ENCODE measurements at places on chromosomes 2 and 18. TPM values are rescaled to one million over a fixed set of nuclear protein-coding genes. Genes with fewer than 3 reads are reported as not detected.

Gene ANXA4
- total RNA-seq, result 19.1 TPM

Gene KANSL3
- 31.5 TPM for total RNA-seq

Gene DSG3
- not detected for total RNA-seq

Gene SCG2
- not detected for total RNA-seq

Gene CRACDL
- 0.27 TPM for total RNA-seq

Gene ENOSF1
- total RNA-seq, result 73.2 TPM

Gene DSEL
- total RNA-seq, result 9.0 TPM

Gene ACVR1
- total RNA-seq, result 26.2 TPM

Gene CHMP3
- 20.5 TPM for total RNA-seq

Gene FASTKD2
- 18.8 TPM for total RNA-seq

Gene SPATA3
- not detected for total RNA-seq

Gene AGXT
- not detected for total RNA-seq

Gene LINC00305
- total RNA-seq, result not detected

Gene UGT1A4
- not detected for total RNA-seq

Gene DYSF
- total RNA-seq, result 3.1 TPM

Gene PGAP1
- total RNA-seq, result 39.2 TPM
